ENCODE measurements at places on chromosomes 12 and 14. TPM values are rescaled to one million over a fixed set of nuclear protein-coding genes. Genes with fewer than 3 reads are reported as not detected.

FOXG1 gene
- 0.12 TPM for total RNA-seq

DNA sequence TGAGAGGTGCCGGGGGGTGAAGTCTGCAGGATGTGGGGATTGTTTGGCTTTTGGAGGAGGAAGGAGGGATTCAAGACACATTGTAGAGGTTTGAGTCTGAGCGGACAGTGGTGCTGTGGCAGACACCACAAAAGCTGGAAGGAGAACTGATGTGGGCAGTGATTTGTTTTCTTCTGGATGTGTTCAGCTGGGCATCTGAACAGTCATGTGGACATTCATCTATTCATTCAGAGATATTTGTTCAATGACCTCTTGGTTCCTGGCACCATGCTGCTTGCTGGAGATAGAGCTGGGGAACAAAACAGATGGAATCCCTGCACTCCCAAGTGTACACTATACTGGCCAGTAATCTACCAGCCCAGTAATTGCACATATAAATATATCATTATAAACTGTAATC, 64.0 kb downstream of the PTPN11 start:
- no peak for DNase-seq

DNA sequence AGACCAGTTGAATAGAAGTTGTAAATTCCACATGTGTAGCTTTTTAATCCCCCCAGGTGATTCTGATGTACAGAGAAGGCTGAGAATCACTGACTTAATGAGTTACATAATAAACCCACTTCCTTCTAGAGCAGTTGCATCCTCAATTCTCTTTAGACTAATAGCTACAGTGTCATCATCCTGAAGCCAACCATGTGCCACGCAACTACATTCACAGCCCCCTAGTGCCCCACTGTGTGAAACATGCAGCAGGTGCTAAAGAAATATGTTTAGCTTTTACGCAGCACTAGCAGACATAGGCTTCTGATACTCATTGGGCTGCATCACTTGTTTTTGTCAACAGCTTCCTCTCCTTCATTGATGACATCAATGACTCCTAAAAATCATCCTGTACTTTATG, 1168.3 kb downstream of the BCL11B start:
- no peak for DNase-seq

DNA sequence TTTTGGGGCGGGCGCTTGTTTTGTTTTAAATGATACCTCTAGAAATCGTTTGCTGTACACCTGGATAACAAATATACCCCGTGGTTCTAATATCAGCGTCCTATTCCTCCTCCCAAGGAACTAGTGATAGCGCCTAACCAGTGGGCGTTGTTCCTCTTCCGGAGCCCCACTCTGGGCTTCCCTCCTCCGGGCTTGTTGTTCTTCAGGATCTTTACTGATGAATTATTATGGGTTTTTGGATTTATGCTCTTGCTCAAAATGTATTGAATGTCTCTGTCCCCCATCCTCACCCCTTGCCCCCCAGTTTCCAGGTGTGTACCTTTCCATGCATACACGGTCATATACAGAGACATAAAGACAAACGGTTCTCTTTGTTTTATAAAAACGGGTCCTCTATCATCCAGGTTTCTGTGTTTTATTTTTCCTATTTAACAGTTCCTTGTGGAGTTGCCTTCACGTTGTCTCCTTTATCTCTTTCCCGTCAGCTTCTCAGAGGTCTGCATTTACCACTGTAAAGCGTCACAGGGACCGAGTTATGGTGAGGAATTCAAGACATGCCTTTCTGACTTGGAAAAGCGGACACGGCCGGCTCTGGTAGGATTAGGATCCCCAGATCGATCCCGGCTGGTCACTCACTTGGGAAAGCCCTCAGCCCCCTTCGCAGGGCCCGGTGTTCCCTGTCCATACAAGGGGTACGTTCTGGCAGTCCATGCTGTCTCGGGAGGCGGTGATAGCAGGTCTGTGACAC, 655 bp upstream of the PLEKHG3 start:
- peak; percentile 70 for DNase-seq

VRTN gene
- 143 TPM for total RNA-seq

CLEC1A gene
- not detected for total RNA-seq

GRCh38 chr12:39622306-39622705, 2.7 kb upstream of the ABCD2 start:
- no peak for DNase-seq

DNA sequence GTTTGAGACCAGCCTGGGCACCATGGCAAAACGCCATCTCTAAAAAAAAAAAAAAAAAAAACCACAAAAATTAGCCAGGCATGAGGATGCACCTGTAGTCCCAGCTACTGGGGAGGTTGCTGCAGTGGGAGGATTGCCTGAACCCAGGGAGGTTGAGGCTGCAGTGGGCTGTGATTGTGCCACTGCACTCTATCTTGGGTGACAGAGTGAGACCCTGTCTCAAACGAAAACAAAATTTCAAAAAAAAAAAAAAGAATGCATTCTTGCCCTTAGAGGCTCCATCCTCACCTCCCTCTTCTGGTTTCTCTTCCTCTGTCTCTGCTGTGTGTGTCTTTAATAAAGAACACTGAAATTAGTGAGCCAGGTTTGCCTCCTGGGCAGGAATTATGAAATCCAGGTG, 107.8 kb downstream of the VCPKMT start:
- no peak for DNase-seq

GRCh38 chr14:61528591-61529021, 166.7 kb upstream of the HIF1A start:
- no peak for DNase-seq

DNA sequence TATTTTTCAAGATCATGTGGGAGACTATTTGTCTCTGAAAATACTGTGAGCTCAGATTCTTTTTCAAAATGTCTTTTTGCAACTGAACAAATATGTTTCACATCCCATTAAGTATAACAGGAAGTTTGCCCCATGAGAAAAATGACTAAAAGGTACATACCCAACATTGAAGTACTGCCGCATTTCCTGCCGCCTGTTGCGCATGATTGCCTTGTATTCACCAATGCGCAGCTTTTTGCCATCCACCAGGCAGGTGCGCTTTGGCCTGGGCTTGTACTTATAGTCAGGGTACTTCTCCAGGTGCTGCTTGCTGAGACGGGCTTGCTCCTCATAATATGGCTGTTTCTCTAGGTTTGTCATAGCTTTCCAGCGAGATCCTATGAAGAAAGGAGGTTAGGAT, 413.2 kb downstream of the SOX5 start:
- DNase-seq, result peak; percentile 12
